NCI-H1105 treated with DMSO at 0.1 percent for 48 hours (cell line): ENCODE measurements at places on chromosomes 2 and 18.

GRCh38 chr2:190455358-190456095 is 47.4 kb downstream of the MFSD6 start:
- DNase-seq, result no peak

DNA sequence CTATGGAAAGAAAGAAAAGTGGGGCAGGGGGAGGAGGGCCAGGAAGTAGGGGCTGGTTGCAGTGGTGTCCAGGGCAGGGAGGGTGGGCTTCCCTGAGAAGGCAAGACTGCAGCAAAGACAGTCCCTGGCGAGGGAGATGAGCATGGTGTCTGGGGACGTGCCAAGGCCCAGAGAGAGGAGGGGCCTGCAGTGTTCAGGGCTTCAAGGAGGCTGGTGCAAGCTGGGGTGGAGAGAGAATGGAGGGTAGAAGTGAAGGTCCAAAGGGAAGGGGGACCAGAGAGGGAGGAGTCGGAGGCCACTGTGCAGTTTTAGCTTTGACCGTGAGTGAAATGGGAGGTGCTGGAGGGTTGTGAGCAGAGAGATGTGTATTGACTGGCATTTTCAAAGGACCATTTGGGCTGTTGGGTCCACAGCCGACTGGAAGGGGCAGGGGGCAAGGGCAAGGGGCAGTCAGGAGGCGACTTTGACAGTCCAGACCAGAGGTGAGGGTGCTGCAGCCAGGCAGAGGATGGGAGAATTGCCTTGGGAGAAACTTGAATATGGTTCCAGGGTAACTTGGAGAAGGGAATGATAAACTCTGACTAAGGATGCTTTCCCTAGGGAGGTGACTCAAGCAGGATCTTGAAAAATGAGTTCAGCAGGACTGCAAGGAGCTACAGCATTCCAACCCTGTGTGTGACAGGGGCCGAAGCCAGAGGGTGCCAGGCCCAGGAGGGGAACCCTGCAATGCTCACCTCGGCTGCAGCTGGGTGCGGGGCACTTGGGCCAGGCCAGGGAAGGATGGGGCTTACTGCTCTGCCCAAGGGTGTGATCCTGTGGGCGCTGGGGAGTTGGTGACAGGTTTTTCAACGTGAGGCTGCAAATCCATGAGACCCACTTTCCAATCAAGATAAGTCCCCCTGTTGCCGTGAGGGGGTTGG is 177.1 kb upstream of the HAAO start:
- no peak for DNase-seq

- DNase-seq, result no peak
Observed at GRCh38 chr2:61878761-61879160, 9.7 kb downstream of the CCT4 start.

DNA sequence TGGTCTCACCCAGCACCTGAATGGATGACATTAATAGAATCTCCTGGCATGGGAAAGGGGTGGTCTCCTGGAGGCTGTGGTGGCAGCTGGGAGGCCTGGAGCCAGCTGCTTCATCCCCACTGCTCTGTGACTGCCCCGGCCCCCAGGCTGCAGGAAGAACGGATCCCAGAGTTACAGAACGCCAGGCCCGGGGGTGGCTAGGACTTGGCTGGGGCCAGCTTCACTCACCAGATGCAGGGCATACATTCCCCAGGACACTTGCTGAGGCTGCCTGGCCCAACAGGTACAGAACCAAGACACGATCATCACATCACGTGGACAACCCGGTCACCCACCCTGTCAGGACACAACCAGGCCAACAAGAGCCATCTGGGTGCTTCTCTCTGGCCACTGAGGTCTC is 178.6 kb upstream of the SALL3 start:
- DNase-seq, result no peak

- DNase-seq, result no peak
Observed at GRCh38 chr2:18290386-18290785, 270.1 kb downstream of the RDH14 start.

GRCh38 chr2:46389417-46389916 is 89.9 kb upstream of the TMEM247 start:
- no peak for DNase-seq

DNA sequence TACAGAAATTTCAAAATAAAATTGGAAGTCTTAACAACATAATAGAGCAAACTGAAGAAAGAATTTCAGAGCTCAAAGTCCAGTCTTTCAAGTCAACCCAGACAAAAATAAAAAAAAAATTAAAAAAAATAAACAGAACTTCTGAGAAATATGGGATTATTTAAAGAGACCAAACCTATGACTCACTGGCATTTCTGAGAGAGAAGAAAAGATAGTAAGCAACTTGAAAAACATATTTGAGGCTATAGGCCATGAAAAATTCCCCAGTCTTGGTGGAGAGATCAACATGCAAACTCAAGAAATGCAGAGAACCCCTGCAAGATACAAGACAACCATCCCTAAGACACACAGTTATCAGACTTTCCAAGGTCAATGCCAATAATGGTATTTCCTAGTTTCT is 167.4 kb downstream of the RNF144A start:
- no peak for DNase-seq

GRCh38 chr2:138777996-138778395 is 2.2 kb downstream of the NXPH2 start:
- DNase-seq, result no peak

- DNase-seq, result no peak
Observed at GRCh38 chr2:159200498-159200897, 86.0 kb downstream of the WDSUB1 start.

- no peak for DNase-seq
Observed at GRCh38 chr18:2471523-2471922, 99.8 kb downstream of the METTL4 start.

GRCh38 chr2:236510034-236510433 is 59.6 kb upstream of the ACKR3 start:
- DNase-seq, result no peak

DNA sequence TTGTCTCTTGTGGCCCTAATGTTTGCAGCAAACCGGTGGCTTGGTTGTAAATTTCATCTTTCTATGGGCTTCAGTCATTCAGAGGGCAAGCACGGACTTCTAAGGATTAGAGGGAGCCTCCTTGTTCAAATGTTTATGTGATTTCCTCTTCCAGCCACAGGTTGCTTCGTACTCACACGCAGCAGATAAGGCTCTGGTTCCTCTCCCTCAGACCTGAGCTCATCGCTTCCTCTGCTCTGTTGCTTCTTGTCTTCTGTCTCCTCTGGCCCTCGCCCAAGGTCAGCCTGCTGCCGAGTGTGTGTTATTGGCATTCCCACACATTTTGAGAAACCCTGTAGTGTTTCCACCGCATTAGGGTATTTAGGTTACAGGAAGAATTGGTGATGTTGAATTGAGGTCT is 44.0 kb downstream of the MYL12B start:
- DNase-seq, result no peak

DNA sequence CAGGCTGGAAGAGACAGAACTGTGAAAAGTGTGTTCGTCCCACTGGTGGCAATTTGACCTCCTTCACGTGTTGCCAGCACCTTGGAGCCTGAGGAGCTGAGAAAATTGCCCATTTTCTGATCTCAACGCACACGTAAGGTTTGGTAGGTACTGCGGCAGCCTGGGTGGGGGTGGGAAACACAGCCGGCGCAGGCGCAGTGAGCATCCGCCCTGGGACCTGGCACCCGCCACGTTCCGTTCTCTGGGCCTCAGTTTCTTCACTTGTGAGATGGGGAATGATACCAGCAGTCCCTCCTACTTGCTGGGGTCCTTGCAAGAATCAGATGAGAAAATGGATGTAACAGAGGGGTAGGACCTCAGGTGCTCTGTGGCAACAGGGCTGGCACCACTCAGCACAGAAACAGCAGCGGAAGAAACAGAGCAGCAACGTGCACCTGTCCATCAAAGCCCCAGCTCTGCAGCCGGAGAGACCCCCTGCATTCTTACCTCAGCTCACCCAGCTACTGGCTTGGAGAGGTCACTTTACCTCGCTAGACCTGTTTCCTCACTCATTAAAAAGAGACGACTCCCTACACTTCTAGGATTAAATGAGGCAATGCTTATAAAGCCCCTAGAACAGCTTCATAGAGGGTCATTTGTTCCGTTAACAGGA is 458.0 kb upstream of the ID2 start:
- DNase-seq, result no peak

DNA sequence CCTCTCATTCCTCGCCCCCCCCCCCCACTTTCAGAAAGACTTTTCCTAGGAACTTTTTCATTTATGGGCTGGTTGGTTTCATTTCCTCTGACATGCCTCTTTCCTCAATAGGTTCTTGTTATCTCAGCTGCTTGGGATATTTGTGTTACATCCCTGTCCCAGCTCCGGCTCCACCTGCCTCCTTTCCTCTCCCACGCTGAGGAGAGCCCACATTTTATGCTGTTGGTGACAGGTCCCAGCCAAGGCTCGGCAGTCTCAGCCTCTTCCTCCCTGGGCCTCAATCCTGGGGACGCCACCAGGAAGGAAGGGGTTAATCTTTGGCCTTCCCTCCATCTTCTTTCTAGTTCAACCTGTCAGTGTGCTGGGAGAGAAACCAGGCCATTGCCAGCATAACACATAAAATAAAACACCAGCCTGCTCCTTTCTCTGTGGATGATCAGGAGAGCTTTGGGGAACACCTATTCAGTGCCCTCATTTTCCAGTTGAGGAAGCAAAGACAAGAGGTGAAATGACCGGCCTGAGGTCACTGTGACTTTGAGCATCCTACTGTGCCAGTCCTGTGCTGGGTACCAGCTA is 216.9 kb upstream of the TNP1 start:
- DNase-seq, result no peak

GRCh38 chr18:13627639-13628038 is 98.7 kb downstream of the FAM210A start:
- no peak for DNase-seq

DNA sequence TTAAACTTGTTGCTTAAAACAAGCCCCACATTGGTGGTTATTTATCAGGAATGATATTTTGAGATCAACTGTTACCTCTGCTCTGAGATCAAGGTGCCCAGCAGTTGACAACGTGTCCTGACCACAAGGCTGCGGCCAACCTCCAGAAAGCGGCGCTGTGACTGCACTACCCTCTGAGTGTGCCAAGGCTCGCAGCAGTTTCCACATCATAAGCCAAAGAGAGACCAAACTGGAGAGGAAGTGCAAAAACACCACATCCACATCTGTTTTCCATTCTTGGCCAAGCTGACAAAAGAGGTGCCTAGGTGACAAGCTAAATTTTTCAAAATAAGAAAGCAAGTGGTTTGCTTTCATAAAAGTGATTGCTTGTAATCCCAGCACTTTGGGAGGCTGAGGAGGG is 410.8 kb upstream of the POU3F3 start:
- no peak for DNase-seq

- DNase-seq, result no peak
Observed at GRCh38 chr2:39730276-39730675, 48.8 kb downstream of the THUMPD2 start.

DNA sequence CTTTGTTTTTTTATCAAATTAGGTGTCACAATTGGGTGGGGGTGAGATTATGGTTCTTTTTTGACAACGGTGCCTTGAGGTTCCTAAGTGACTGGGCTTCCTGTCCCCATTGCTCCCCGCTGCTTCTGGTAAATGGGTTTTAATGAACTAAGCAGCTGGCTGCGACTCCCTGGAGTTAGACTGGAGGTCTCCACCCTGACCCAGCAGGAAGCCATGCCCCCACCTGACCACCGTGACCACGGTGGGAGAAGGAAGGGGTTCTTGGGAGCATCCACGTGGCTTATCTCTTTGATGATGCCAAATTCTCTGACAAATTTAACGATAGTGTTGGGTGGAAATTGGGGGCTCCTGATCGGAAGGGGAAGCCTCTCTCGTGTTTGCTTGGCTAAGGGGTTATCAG is 12.2 kb downstream of the CNDP2 start:
- DNase-seq, result no peak

DNA sequence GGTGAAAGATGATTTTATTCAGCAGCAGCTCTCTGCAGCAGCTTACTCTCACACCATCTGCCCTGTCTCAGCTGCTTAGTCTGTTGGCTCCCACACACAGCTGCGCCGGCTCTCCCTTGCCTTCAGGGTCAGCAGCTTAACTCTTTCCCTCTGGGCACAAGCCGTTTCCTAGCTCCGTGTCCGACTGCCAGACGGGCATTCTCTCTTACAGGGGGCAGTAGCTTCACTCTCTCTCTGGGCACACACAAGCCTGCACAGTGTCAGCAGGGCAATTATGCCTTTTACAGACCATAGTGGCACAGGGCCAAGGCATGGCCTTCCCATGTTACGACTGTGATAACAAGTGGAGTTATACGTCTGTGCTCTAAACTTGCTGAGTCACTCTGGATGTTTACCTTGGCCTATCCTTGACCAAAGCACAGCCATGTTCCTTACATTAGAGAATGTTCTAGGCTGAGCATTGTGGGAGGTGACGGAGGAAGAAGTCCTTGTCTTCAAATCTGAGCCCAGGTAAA is 31.7 kb downstream of the PCARE start:
- DNase-seq, result no peak

DNA sequence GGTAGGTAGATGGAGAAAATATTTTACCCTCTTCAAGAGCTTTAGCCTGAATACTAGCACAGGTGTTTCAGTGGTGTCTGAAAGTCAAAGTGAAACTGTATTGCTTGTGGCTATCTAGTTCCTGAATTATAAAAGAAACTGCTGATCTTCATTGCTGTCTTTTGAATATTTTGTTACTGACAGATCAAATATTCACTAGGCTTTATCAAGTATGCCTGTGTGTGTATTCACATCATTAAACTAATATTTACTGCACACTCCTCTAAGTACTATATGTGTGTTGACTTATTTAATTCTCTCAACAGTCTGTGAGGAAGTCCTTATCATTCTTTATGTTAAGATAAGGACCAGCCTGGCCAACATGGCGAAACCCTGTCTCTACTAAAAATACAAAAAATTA is 139.6 kb downstream of the SOCS6 start:
- DNase-seq, result no peak

- DNase-seq, result no peak
Observed at GRCh38 chr18:67520351-67520921, 3.9 kb upstream of the DSEL start.

GRCh38 chr2:122238006-122238559 is 482.6 kb downstream of the TSN start:
- no peak for DNase-seq

DNA sequence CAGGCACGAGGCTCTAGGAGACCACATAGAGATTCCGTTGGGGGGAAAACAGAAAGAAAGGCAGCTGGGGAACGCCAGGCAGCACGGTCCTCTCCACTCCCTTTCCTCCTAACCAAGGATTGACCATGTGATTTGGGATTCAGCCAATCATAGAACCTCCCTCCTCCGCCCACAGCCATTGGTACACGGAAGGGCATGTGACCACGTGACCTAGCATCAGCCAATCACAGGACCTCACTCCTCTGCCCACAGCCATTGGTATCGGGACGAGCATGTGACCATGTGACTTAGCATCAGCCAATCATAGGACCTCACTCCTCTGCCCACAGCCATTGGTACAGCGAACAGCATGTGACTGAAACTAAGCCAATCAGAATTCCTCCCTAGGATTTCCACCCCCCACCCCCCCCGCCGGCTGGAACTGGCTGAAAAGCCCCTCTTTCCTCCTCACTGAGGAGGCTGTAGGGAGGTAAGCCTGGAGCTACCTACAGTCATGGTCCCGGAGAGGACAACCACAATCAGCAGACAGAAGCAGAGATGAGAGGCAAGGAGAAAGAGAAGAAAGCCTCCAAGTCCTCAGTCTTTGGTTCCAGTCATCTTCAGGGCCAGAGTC is 7.6 kb downstream of the SERPINE2 start:
- DNase-seq, result no peak

- DNase-seq, result no peak
Observed at GRCh38 chr2:81658227-81658626, 1353.7 kb upstream of the LRRTM1 start.

GRCh38 chr2:39772812-39773152 is 6.3 kb downstream of the THUMPD2 start:
- no peak for DNase-seq
